ENCODE measurements at places on chromosomes 1 and 21. TPM values are rescaled to one million over a fixed set of nuclear protein-coding genes. Genes with fewer than 3 reads are reported as not detected.

Gene KDM5B
- 56.4 TPM for total RNA-seq

- DNase-seq, result no peak
These were observed 349.6 kb downstream of the LMO4 start for GRCh38 chr1:87678266-87678665.

Gene LRRN2
- total RNA-seq, result not detected

DNA sequence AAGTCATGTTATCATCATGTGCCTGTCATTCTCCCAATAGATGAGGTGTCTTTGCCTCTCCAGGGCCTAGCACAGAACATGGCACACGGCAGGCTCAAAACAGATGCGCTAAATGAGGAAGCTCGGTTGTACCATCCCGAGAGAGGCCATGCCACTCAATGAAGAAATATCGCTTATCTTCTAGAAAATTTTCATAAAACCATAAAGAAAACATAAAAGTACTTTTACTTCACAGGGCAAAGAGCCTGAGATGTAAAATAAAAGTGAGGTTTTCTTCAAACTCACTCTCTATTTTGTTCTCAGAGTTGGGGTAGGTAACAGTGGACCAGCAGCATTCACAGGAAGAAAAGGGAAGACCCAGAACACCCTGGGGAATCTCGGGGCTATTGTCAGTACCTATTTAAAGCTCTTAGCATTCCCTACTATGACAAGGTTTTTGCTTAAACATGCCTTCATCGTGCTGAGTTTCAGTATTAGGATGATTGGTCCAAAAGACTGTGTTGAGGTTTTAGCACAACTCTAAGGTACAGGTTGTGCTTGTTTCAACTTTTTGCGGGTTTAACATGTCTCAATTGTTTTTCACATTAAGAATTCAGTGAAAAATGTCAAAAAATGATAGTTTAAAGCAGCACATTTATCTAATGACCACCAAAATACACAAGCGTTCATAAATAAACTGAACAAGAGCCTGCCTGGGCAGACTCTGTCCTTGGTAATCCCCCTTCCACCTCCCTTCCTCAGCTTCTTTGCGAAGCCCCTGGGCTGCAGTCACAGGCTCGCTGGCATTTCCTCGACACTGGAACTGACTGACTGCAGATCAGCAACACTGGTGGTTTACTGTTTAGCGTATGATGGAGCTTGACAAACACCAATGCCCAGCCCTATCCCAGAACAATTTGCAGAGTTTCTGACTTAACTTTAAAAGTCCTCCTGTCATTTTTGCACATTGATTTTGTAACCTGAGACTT, 55.6 kb downstream of the COQ8A start:
- DNase-seq, result no peak

GRCh38 chr1:23613191-23614031, 54.1 kb upstream of the ID3 start:
- no peak for DNase-seq

Gene CD244
- not detected for total RNA-seq

Gene ZBTB37
- total RNA-seq, result 11.3 TPM

DNA sequence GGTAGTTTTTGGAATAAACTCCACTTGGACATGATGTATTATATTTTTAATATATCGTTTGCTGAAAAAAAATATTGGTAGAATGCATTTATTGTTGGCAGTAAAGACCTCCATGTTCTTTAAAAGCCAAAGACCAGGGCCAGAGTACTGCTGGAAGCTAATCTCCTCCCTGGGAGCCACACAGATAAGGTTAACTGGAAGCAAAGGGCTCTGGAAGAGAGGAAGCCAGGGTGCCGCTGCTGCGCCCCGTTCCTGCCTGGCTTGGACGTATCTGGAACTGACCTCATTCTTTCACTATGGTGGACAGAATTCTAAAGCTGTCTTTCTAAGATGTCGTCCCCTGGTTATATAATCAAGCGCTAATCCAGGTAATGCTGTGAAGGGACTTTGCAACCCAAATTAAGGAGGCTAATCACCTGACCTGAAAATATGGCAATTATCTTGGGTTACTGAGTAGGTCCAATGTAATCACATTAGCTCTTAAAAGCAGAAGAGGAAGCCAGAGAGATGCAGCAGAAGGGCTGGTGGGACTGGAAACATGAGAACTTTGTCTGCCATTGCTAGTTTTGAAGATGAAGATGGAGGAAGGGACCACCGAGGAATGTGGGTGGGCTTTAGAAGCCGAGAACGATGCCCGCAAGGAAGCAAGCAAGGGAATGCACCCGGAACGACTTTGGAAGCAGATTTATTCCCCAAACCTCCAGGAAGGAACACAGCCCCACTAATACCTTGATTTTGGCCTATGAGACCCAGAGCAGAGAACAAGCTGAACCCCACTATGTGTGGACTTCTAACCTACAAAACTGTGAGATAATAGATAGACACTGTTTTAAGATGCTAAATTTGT, 167.7 kb upstream of the KCNJ15 start:
- no peak for DNase-seq

Gene ELAVL4
- total RNA-seq, result not detected

Data from fibroblast of the aortic adventitia (primary cell).